ENCODE measurements at places on chromosomes 2 and 18.

DNA sequence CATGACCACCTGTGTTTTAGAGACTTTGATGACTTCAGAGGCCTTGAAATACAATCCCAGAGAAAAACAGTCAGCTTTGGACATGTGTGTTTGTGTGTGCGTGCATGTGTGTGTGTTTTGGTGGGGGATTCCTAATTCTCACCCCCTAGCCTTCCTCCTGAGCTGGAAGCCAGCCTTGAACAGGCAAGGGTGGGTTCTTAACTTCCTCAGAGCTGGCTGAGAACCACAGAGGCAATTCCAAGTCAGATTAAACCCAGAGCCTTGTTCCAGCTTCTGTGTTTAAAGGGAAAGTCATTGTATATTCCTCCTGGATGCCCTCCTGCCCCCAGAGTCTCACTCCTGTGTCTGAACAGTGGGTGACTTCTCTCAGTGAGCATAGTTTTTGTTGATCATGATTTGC is 45.2 kb upstream of the MGAT4A start:
- peak; percentile 63 for DNase-seq

DNA sequence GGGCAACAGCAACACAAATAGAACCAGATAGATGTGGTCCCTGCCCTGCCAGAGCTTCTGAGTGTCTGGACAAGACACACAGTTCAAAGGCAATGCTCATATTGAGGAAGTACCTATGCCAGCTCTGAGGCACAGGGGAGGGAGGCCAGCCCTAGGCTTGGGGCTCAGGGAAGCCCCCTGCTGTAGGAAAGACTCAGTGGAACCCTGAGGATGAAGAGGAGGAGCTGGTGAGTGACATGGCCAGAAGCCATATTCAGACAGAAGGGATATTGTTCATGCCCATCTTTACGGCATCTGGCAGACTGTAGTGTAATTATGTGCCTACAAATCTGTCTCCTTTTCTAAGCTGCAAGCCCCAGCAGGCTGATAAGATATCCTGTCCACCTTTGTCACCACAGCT is 8.8 kb downstream of the SIGLEC15 start:
- DNase-seq: no peak

DNA sequence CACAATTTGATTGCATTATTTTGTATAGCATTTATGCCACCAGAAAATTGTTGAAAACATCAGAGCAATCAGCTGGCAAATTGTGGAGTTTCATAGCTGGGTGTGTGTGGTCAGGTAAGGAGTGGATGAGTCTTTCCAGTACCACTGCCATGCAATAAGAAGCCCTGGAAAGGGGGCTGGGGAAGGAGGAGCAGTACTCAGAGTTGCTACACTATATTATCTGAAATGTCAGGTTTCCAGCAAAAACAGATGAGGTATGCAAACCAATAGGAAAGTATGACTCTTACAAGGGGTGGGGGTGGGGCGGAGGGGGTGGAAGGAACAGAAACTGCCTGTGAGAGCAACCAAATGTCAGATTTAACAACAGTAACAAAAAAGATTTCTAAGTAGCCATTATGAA is 112.2 kb downstream of the SOS1 start:
- DNase-seq: no peak

GRCh38 chr18:10440884-10441283 is 13.6 kb upstream of the APCDD1 start:
- no peak for DNase-seq

GRCh38 chr18:57959278-57959677 is 84.7 kb upstream of the NEDD4L start:
- no peak for DNase-seq

DNA sequence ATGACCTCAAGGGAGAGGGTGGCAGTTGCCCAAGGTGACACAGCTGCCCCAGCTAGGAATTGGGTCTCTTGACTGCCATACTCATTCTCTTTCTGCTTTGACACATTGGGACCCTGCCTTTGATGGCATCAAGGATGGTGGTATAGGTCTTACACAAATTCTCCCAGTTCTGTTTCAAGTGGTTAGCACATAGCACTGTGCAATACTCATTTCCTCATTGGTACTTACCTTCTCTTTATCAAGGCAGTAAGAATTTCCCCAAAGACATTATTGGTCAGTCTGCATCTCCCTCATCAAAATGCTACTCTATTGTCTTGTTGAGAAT is 35.9 kb upstream of the CCDC93 start:
- DNase-seq: no peak

- DNase-seq: no peak
These were observed 104.6 kb downstream of the UNC80 start for GRCh38 chr2:209876211-209876610.

- DNase-seq: no peak
These were observed 9.9 kb downstream of the RELCH start for GRCh38 chr18:62196980-62197379.

DNA sequence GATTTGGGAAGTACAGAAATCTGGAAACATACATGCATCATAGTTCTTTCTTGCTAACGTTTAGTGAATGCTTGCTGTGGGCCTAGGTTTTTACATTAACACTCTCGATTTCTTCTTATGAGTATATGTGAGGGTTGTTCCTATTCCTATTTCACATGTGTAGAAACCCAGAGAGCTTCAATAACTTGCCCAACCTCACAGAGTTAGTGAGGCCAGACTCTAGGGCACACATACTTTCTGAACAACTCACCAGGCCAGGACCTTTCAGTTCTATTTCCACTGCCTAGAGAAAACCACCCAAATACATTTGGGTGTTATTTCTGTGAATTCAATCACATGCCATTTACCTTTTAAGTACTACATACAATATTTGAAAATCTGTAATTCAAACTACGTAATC is 8.2 kb upstream of the KCTD1 start:
- DNase-seq: no peak

DNA sequence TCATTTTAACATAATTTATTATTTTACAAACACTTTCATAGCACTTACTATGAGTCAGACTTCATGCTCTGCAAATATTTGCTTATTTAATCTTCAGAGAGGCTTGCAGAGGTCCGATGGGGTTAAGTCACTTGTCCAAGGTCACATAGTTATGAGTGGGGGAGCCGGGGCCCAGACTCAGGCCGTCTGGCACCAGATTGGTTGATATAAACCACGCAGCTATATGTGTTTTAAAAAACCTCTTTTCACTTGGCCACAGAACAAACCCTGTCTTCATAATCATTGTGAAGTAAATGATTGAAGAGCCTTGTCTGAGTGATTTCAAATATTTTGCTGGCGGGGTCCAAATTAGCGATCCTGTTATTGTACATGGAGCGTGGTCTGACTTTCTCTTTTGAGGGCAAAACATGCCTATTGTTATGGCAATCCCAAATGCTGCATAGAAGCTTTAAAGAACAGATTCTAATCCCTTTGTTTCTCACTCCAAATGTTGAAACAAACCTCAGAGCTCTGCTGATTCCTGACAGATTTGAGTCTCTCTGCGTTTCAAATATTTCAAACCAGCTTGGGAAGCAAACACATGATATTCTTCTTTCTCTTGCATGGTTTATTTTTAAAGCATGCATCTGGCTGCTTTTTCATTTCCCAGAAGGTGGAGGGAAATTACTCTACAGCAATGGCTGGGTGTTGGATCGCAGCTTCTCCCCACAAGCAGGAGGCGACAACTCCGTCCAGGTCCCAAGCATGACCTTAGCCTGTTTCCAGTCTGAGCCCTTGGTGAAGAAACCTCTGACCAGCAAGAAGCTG is 142.4 kb downstream of the DDX1 start:
- no peak for DNase-seq

DNA sequence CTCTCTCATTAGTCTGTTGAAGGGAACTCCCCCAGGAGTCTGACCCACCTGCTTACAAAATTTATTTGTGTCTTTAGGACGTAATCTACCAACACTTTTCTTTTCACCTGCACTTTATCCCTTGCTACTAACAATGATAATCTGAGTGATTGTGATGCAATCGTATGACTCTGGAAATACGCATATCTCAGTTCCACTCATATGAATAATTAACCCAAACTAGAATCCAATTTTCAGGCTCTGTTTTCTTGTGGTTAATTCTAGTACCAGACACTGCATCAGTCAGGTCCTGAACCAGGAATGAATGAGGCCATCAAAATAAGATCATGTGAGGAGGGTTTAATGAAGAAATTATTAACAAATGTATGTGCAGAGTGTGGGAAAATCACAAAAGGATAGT is 158.4 kb upstream of the SRD5A2 start:
- no peak for DNase-seq

DNA sequence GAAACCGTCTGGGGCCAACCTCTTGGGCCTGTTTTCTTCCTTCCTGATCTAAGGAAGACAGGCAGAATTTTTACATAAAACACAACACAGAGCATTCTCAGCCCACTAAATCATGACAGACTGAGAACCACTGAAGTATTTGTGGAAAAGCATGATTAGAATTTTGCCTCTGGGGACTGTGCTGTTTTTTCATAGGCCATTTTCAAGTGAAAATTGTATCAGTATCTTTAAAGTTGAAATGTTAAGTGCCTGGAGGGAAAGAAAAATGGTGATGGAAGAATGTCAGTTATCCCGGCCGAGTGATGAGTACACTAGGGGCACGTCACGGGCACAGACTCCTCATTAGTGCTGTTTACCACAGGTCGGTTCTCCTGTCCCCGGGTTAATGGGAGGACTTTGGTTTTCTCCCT is 36.9 kb downstream of the EHD3 start:
- DNase-seq: no peak
